Left lung (tissue), 14 donors: ENCODE measurements at places on chromosomes 2 and 18. TPM values are rescaled to one million over a fixed set of nuclear protein-coding genes. Genes with fewer than 3 reads are reported as not detected.
A peak's percentile ranks its signal among the peaks of the same experiment; 100 is the strongest.

The DHRS9 gene
- 8.5 TPM for total RNA-seq

The LONRF2 gene
- 3.1 TPM for total RNA-seq

The SELENOI gene
- 18.4 TPM for total RNA-seq

- no peaks in the 10 kb centered on the region for H3K4me1 ChIP-seq
- H3K27ac ChIP-seq: peak overlapping the region; percentile 89
- H3K4me3 ChIP-seq: no peak overlapping the region
- H3K27me3 ChIP-seq: no peaks in the 10 kb centered on the region
- no peaks in the 10 kb centered on the region for H3K36me3 ChIP-seq
- no peak for DNase-seq
These were observed 37.6 kb upstream of the IL1RL1 start for GRCh38 chr2:102273619-102274211.

GRCh38 chr18:79680100-79680879, 687 bp downstream of the CTDP1 start:
- peak overlapping the region; percentile 93 for H3K27ac ChIP-seq
- H3K36me3 ChIP-seq: no peaks in the 10 kb centered on the region
- DNase-seq: peak; percentile 87
- H3K27me3 ChIP-seq: no peaks in the 10 kb centered on the region
- peaks cover 18% of the 10 kb centered on the region for H3K4me1 ChIP-seq

- H3K4me1 ChIP-seq: no peaks in the 10 kb centered on the region
- H3K36me3 ChIP-seq: no peaks in the 10 kb centered on the region
- peak; percentile 78 for DNase-seq
- no peak overlapping the region for H3K4me3 ChIP-seq
- no peak overlapping the region for H3K27ac ChIP-seq
These were observed 41.4 kb upstream of the CTDP1 start for GRCh38 chr18:79637921-79638909.

The PLEKHB2 gene
- total RNA-seq: 86.6 TPM

DNA sequence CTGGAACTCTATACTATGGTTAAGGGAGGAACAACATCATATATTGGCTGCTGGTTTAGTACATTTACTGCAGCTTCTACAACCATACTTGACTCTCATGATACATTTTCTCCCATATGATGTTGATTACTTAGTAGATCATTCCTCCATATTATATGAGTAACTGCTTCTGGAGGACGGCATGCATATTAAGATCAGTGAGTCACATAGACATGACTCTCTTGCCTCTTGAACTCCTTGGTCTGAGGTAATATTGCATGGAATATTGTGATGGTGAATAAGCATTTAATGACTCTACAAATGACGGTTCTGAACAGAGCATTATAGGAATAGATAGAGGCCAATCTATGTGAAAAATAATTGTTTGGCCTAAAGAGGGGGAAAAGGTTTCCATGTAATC, 418.8 kb upstream of the SPHKAP start:
- H3K27me3 ChIP-seq: no peaks in the 10 kb centered on the region
- no peak overlapping the region for H3K4me3 ChIP-seq
- H3K36me3 ChIP-seq: no peaks in the 10 kb centered on the region
- H3K4me1 ChIP-seq: no peaks in the 10 kb centered on the region
- no peak overlapping the region for H3K27ac ChIP-seq

DNA sequence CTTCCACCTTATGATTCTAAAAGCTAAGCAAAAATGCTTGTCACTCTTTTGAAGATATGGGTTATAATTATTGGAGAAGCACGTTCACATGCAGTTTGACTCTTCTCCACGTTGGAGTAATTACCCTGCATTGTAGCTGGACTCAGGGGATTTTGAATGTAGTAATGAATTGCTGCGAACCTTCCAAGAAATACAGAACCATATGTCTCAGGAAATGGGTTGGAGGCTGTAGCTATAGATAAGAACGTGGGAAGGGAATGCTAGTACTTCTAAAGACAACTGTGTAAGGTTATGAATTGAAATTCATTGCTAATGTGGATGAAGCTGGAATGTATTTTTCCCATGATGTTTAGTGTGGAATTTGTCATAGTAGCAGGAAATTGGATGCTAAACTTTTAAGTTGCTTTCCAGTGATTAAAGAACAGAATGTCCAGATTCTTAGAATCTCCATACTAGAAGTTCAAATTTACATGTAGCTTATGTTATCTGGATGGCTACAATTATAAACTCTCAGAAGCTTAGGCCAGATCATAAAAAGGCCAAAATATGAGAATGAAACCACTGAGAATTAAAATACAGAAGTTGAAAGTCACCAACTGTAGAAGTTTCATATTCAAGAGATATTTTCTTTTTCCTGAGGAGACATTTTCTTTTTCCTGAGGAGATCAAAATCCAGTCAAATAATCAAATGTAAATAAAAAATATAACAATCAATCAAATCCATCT, 27.3 kb upstream of the SPOPL start:
- DNase-seq: no peak
- no peaks in the 10 kb centered on the region for H3K27me3 ChIP-seq
- peaks cover 6% of the 10 kb centered on the region for H3K4me1 ChIP-seq
- no peak overlapping the region for H3K27ac ChIP-seq
- H3K4me3 ChIP-seq: no peak overlapping the region

The EPHA4 gene
- total RNA-seq: 17.7 TPM
